ENCODE measurements at places on chromosomes 2 and 18. TPM values are rescaled to one million over a fixed set of nuclear protein-coding genes. Genes with fewer than 3 reads are reported as not detected.

- DNase-seq: no peak
These were observed 35.1 kb downstream of the EHD3 start for GRCh38 chr2:31269087-31269486.

- no peak for DNase-seq
These were observed 311.1 kb downstream of the NR4A2 start for GRCh38 chr2:156021146-156022040.

DNA sequence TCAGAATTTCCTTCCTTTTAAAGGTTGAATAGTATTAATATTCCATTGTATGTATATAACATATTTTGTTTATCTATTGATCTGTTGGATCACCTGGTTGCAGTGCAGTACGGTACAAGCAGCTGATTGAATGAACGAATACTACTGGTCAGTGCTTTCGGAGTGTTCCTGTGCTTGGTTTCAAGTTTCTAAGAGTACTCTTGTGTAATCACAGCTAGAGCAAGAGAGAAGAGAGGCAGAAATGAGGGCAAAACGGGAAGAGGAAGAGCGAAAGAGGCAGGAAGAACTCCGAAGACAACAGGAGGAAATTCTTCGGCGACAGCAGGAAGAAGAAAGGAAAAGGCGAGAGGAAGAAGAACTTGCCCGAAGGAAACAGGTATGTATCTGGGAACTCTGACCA is 40.3 kb upstream of the KCNJ13 start:
- no peak for DNase-seq

DNA sequence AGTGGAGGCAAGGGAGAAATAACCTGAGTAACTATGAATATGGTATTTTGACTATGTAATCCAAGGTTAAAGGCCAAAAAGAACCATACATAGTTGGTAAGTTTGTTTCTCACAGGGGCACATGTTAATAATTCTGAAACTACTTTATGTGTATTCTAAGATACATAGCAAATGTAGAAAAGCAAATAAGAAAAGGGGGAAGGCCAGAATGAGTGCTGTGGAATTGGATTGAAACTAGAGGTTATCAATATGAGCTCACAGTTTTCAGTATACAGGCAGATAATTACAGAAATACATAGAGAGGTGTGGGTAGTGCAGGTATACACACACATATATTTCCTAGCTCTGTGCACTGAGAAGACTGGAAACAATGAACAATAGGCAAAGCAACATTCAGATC is 13.7 kb downstream of the INO80C start:
- DNase-seq: no peak

The RGPD4 gene
- total RNA-seq: 0.07 TPM

The TNP1 gene
- total RNA-seq: not detected

GRCh38 chr2:221787561-221787960 is 215.5 kb upstream of the EPHA4 start:
- no peak for DNase-seq

- DNase-seq: no peak
These were observed 269.4 kb upstream of the CHAC2 start for GRCh38 chr2:53498210-53498609.

The REG3A gene
- total RNA-seq: not detected

DNA sequence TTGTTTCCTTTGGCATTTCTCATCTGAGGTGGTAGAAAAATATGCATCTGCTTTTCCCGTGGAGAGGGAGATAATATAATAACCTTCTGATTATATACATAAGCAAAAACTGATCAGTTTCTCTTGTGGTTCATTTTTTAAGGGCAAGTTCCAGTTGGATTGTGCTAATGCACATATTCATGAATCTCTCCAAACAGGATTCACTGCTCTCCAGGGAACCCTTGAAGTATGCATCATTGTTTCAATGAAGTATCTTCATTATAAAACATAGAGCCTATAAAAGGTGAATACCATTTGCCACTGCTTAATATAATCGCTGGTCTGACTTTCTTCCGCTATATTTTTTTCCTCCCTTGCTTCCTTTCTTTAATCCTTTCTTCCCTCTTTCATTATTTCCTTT is 384.7 kb downstream of the FIGN start:
- no peak for DNase-seq

GRCh38 chr2:86484385-86484784 is 43.2 kb downstream of the KDM3A start:
- DNase-seq: no peak

GRCh38 chr2:208265371-208265800 is 669 bp upstream of the PIKFYVE start:
- DNase-seq: no peak

DNA sequence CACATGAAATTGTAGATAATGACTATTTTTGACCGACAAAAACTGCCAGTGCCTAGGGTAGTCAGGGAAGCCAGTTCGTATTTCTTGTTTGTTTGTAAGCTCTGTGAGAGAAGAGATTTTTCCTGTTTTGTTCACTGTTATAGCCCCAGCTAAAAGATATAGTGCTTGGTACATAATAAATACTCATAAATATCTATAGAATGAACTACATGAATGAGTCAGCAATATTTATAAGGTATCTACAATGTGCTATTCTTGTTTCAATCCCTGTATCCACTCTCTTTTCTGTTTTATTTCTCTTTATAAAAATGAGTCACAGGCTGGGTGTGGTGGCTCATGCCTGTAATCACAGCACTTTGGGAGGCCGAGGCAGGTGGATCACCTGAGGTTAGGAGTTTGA is 275.6 kb upstream of the FANCL start:
- DNase-seq: no peak

GRCh38 chr18:77000527-77000926 is 132.1 kb downstream of the MBP start:
- DNase-seq: no peak

DNA sequence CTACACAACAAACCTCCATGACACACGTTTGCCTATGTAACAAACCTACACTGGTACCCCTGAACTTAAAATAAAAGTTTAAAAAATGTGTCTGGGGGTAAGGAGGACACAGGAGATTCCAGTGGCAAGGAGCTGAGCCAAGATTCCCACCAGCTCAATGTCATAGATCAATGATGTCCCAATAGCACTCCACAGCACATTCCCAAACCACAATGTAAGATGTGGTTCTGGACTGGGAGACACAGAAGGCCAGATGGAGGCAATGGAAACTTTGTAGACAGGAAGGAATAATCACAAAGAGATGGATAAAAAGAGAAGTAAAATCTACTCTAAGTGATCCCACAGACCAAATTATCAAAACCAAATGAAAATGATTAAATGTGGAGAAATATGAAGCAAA is 312.4 kb upstream of the SOX11 start:
- no peak for DNase-seq

- DNase-seq: no peak
These were observed 199.5 kb upstream of the DDX18 start for GRCh38 chr2:117614823-117615534.

- DNase-seq: no peak
These were observed 696.5 kb downstream of the TDRD15 start for GRCh38 chr2:21820271-21820670.

The ANKRD30B gene
- not detected for total RNA-seq

The RIT2 gene
- not detected for total RNA-seq

DNA sequence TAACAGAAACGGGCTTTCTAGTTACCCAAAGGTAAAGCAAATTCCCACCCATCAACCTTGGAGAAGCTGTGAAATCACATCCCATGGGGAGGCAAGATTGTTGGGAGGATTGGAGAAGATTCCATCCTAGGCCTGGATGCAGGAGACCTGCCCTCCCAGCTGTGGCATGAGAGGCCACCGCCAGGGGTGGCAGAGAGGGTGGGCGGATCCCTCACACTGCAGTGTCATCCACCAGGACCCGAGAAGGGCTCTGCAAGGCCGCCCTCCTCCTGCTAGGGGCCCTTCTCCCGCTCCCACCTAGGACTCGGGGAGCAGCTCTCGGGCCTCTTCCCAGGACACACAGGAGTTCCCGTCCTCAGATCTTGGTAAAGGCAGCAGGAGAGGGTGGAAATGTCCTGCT is 15.5 kb upstream of the ATG16L1 start:
- DNase-seq: no peak

- no peak for DNase-seq
These were observed 118.8 kb upstream of the MAP2 start for GRCh38 chr2:209305026-209305425.

DNA sequence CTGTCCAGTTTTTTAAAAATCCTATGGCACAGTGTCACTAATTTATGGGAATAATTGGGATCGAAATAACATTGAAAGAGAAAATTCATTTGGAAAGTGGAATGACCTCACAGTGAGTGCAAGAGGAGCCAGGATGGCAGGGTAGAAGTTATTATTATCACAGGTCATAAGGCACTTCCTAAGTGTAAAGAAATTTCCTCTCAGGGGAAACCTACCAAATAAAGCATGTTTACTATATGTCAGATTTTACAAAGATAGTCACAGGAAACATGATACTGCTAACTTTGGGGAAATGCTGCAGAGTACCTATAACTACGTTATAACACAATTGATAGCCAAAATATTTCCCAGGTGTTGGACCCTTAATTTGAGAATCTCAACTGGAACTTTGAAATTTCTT is 226.3 kb upstream of the SMAD7 start:
- DNase-seq: no peak

The AQP12A gene
- not detected for total RNA-seq

The GKN1 gene
- not detected for total RNA-seq

- no peak for DNase-seq
These were observed 511.3 kb downstream of the FBXO15 start for GRCh38 chr18:73636355-73636754.

DNA sequence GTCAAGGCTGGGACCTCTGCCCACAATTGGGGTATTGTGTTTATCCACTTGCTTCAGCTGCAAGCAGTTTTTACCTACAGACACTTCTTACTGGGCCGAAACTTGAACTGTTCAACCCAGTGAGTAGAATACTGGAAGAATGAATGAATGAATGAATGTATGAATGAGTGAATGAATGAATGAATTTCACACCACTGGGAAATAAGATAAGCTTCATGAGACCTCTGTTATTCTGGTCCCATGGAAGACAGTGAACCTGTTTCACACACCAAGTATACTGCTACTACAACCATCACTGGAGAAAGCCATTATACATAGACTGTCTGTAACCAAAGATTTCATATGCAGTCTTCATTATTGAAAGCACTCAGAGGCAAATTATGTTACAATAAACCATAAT is 295.0 kb upstream of the GULP1 start:
- no peak for DNase-seq

The UGT1A3 gene
- total RNA-seq: not detected

GRCh38 chr2:146465460-146465859 is 1379.4 kb upstream of the ACVR2A start:
- DNase-seq: no peak

DNA sequence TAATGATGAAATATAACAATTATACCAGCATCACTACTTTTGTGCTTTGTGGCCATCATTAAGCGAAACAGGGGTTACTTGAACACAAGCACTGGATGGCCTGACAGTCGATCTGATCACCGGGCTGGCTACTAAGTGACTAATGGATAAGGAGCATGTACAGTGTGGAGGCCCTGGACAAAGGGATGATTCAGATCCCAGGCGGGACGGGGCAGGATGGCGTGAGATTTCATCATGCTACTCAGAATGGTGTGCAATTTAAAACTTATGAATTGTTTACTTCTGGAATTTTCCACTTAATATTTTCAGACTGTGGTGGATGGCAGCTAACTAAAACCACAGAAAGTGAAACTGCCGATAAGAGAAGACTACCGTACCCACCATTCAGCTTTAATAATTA is 7.0 kb upstream of the CLIP4 start:
- no peak for DNase-seq

The ITPRIPL1 gene
- total RNA-seq: 48.2 TPM
